SIG-M5 (cell line): ENCODE measurements at places on chromosomes 16 and 17.

GRCh38 chr16:12819126-12820117, 15.7 kb upstream of the CPPED1 start:
- DNase-seq, result no peak

DNA sequence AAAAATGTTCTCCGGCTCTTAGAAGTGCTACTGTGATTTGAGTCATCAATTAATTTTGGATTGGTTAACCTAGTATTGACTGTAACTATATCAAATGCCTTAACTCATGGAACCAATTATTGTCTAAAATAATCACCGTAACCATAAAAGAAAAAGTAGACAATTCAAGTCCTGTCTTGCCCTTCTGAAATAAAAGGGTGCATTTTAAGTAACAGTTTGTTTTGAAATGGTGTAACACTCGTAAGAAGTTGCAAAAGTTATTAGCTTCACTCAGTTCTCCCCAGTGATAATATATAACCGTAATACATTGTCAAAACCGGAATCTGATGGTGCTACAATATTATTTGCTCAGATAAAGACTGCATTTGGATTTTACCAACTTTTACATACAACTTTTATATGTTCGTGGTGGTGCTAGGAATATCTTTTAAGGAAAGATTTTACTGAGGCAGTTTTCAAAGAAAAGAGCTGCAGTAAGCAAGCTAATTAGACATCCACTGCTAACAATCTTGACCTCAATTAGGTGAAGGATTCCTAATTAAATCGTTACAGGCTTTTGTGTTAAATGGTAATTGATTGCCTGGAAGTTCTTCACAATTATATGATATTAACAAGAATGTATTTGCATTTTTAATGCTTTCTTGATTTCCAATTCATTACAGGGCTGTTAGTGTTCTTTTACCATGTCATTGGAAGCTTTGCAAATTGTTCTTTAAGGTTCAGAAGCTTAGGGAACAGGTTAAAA, 413.1 kb upstream of the MON1B start:
- no peak for DNase-seq

DNA sequence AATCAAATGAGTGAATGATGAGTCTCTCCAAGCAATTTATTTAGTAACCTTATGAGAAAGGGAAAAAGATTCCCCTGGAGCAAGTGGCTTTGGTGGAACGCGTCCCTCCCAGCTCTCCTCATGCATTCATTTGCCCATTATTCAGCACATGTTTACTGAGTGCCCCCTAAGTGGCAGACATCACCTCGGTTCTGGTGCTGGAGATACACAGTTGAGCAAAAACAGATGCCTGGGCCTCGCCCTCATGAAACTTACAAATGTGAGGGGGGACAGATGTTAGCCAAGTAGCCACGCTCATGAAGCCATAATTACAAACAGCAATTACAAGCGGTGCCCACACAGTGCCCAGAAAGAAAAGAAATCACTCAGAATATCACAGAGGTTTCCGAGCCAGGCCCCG, 45.1 kb upstream of the CIBAR2 start:
- no peak for DNase-seq

DNA sequence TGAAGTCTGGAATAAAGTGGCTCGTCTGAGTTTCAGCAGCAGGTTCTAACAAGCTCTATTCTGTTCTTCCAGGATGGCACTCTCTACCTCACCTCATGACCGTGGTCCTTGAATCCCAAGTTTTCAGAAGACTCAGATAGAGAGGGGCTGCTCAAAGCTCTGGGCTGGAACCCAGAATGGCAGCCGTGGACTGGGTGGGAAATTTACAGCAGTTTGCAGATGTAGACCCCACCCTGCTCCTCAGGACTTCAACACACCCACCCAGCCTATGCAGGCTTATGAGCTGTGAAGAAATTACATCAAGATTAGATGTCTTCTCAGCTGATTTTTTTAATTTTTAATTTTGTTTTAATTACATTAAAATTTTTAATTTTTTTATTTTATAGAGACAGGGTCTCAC, 59.4 kb downstream of the METRNL start:
- no peak for DNase-seq
